ENCODE measurements at places on chromosomes 4 and X. TPM values are rescaled to one million over a fixed set of nuclear protein-coding genes. Genes with fewer than 3 reads are reported as not detected.

GRCh38 chr4:175705407-175705806 lies 106.7 kb downstream of the GPM6A start:
- H3K4me1 ChIP-seq = peaks cover 4% of the 10 kb centered on the region
- no peak overlapping the region for H3K27ac ChIP-seq
- no peak overlapping the region for H3K4me3 ChIP-seq
- no peak for DNase-seq

GRCh38 chrX:10756441-10756840 lies 136.1 kb upstream of the MID1 start:
- peak overlapping the region; percentile 64 for H3K27ac ChIP-seq
- H3K4me3 ChIP-seq = no peak overlapping the region
- H3K27me3 ChIP-seq = no peaks in the 10 kb centered on the region
- DNase-seq = no peak
- no peaks in the 10 kb centered on the region for H3K36me3 ChIP-seq

DNA sequence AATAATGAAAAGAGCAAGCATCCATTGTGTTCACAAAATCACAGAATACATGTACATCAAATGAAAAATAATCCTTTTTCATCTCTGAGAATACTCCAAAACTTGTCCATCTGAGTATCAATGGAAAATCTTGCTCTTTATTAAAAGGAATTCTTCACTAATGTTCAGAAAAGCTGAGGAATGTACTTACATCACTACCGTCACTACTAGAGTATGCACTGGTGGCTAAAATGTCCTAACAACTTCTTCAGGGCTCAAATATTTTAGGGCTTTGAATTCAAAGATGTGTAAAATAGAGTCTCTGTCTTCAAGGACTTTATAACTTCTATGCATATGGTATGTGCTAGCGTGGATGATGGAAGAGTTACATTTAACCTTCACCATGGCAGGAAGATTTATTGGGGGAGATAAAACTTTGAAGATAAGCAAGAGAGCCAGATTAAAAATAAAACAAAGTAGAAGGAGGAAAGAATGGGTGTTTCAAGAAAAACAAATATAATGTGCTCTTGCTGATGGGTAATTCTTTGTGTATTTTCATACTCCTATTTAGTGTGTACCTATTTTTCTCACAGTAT lies 55.1 kb downstream of the DMD start:
- H3K4me3 ChIP-seq = no peak overlapping the region
- H3K27me3 ChIP-seq = no peaks in the 10 kb centered on the region
- H3K27ac ChIP-seq = peak overlapping the region; percentile 70

- no peak overlapping the region for H3K4me3 ChIP-seq
- peaks cover 2% of the 10 kb centered on the region for H3K36me3 ChIP-seq
- no peaks in the 10 kb centered on the region for H3K27me3 ChIP-seq
- peak overlapping the region; percentile 23 for H3K27ac ChIP-seq
- H3K4me1 ChIP-seq = peaks cover 48% of the 10 kb centered on the region
- no peak for DNase-seq
These were observed 41.2 kb downstream of the UNC5C start for GRCh38 chr4:95507561-95507960.

DNA sequence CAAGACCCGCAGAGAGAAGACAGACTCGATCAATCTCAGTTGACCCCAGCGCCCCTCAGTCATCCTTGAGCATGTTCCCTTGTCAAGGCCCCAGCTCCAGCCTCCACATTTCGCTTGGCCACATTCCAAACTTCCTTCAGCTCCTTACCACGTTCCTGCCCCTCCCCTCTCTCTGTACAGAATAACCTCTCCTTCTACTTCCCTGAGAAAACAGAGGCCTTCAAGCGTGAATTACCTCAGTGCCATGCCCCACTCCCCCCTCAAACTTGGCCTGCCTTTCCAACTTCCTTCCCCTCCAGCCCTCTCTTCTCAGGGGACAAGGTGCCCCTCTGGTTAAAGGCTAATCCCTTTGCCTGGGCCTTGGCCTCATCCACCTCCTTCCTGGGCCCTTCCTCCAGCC lies 3.2 kb upstream of the RIPPLY1 start:
- H3K4me3 ChIP-seq = no peak overlapping the region
- no peak for DNase-seq
- H3K4me1 ChIP-seq = no peaks in the 10 kb centered on the region
- H3K27me3 ChIP-seq = no peaks in the 10 kb centered on the region
- H3K27ac ChIP-seq = no peak overlapping the region

- H3K4me3 ChIP-seq = no peak overlapping the region
- H3K27ac ChIP-seq = no peak overlapping the region
- no peaks in the 10 kb centered on the region for H3K36me3 ChIP-seq
- no peak for DNase-seq
- no peaks in the 10 kb centered on the region for H3K4me1 ChIP-seq
- no peaks in the 10 kb centered on the region for H3K27me3 ChIP-seq
These were observed 647.2 kb upstream of the FRG1 start for GRCh38 chr4:189293459-189293858.

DNA sequence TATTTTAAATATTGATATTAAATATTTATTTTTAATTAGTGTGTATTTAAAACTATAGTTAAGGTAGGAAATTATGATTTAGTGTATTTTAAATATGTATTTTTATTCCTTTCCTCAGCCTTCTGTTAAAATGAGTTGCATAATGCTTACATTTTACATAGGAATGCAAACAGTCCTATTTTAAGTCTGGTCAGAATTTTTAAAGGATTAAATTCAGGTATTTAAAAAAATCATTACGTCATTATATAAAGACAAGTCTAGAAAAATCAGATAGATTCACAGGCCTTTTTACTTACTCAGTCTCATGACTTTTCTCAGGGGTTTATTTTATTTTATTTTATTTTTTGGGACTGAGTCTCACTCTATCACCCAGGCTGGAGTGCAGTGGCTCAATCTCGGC lies 50.4 kb upstream of the RPA4 start:
- no peaks in the 10 kb centered on the region for H3K36me3 ChIP-seq
- H3K4me3 ChIP-seq = no peak overlapping the region
- peak overlapping the region; percentile 71 for H3K27ac ChIP-seq
- no peak for DNase-seq
- H3K4me1 ChIP-seq = peaks cover 16% of the 10 kb centered on the region

- no peaks in the 10 kb centered on the region for H3K27me3 ChIP-seq
- H3K4me1 ChIP-seq = peaks cover 7% of the 10 kb centered on the region
- no peak overlapping the region for H3K4me3 ChIP-seq
- no peak for DNase-seq
- no peak overlapping the region for H3K27ac ChIP-seq
These were observed 245.1 kb downstream of the INPP4B start for GRCh38 chr4:142600952-142601351.

- peak overlapping the region; percentile 98 for H3K4me3 ChIP-seq
- H3K36me3 ChIP-seq = peaks cover 7% of the 10 kb centered on the region
- DNase-seq = no peak
- H3K27me3 ChIP-seq = no peaks in the 10 kb centered on the region
- peaks cover 33% of the 10 kb centered on the region for H3K4me1 ChIP-seq
These were observed 500 bp downstream of the GAR1 start for GRCh38 chr4:109816082-109816442.

GRCh38 chr4:170662250-170662649 lies 572.5 kb upstream of the AADAT start:
- no peak overlapping the region for H3K4me3 ChIP-seq
- H3K4me1 ChIP-seq = no peaks in the 10 kb centered on the region
- no peaks in the 10 kb centered on the region for H3K36me3 ChIP-seq
- no peak overlapping the region for H3K27ac ChIP-seq

DNA sequence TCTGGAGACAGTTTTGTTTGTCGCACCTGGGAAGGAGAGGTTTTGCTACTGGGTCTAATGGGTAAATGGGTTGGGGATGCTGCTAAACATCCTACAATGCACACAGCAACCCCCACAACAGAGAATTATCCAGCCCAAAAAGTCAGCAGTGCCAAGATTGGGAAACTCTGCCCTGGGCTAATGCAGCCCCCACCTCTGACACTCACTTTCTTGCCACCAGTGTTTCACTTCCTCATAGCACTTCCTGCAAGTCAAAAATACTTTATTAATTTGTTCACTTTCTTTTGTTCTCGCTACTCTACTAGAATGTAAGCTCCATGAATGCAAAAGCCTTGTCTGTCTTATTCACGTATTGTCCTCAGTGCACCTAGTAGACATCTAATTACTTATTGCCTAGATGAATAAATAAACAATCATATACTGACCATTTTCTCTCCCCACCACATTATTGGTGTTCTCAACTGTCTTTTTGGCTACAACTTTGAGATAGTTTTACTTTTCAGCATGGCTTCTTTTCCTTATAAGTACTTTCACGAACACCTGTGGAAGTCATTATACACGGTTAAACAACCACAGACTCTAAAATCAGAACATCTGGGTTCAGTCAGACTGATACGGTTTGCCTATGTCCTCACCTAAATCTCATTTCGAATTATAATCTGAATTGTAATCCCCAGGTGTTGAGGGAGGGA lies 82.0 kb upstream of the PITX2 start:
- H3K27me3 ChIP-seq = peaks cover 4% of the 10 kb centered on the region
- H3K36me3 ChIP-seq = no peaks in the 10 kb centered on the region
- DNase-seq = no peak
- H3K4me3 ChIP-seq = no peak overlapping the region
- no peak overlapping the region for H3K27ac ChIP-seq

DNA sequence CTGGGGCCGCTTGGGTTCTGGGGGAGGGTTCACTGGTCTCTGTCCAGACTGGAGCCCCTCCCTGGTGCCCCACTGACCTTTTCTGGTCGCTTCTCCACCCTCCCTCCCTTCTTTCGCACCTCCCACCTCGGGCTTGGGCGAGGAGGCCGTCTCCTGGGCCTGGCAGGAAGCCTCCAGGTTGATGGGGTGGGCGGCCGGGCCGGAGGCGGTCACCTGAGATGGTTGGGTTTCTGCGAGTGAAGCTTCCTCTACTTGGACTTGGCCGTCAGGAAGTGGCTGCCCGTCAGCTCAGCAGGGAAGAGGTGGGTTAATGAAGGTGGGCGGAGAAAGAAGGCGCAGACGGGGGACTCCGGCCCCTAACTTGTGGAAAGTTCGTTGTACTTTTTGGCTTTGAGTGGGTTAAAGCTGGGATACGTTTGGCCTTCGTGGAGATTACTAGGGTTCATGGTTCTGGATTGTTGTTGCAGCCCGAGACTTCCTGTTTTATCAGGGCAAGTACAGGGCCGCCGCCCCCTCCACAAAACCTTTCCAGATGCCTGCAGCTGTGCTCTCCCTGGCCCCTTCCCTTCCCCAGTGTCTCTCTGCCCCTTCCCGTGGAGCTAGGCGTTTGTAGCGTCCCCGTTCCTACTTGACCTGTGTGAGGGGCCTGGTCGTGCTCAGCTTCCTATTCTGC lies 1.2 kb downstream of the AKAP17A start:
- no peaks in the 10 kb centered on the region for H3K27me3 ChIP-seq
- peaks cover 18% of the 10 kb centered on the region for H3K4me1 ChIP-seq
- peak overlapping the region; percentile 93 for H3K4me3 ChIP-seq

GLOD5 gene
- total RNA-seq = not detected

HMX1 gene
- not detected for total RNA-seq

TMSB15C gene
- 3.4 TPM for total RNA-seq

SAGE1 gene
- total RNA-seq = not detected

GLRB gene
- 12.6 TPM for total RNA-seq

All from chondrocyte (in vitro differentiated cells).